ENCODE measurements at places on chromosomes 2 and 18.

DNA sequence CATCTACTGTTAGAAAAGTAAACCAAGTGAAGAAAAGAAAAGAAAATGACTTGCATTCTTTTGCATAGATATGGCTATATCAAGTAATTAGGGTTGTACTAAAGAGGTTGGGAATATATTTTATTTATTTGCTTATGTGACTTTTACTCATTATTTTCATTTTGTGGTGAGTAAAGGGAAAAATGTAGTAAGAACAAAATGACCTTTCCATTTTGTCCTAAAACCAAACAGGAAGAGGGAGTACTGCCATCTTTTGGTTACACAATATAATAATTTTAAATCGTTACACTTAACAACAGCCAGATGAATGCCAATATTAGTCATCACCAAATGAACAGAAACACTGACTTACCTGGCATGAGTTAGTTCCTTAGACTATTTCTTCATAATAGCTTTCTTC, 47.3 kb upstream of the NDUFV2 start:
- peak; percentile 4 for DNase-seq

- no peak for DNase-seq
Measured at GRCh38 chr2:122885436-122885835, 1130.0 kb downstream of the TSN start.

DNA sequence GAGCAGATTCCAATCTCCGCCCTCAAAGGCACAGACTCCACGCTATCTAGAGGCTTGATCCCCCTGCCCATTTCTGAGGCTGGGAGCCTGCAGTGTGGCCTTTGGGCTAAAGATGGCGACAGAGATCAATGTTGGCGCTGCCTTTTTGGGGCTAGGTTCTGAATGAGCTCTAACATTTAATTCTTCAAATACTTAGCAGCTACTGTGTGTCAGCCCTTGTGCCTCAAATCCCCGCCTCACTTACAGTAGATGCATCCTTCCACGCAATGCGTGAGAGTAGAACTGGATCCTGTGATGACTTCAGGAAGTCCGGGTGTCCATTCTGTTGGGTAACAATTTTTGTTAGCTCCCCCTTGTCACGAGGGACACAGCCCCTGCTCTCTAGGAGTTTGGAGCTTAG, 12.4 kb downstream of the IL1F10 start:
- DNase-seq, result no peak

- DNase-seq, result no peak
Measured at GRCh38 chr2:187612857-187613256, 58.6 kb upstream of the TFPI start.

GRCh38 chr18:14768241-14768640, 20.3 kb downstream of the ANKRD30B start:
- DNase-seq, result no peak

DNA sequence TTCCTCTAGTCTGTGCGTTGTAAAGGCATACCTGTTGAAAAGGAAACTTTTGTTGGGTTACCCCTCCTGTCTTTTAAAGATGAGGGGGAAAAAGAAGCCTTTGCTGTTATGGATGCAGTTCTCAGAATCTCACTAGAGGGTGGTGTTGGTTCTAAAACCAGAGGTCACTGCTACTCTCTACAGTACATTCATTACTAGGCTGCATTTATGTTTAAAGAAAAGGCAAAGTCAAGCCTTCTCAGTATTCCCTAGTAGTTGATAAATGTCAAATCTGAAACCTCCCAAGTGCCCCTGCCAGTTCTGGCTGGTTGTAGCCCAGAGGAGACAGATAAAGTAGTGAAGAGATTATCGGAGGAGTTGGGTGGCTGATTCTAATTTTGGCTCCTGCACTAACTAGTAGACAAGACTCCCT, 1.4 kb upstream of the PLCL1 start:
- peak; percentile 52 for DNase-seq

- DNase-seq, result no peak
Measured at GRCh38 chr2:150425121-150425955, 62.1 kb downstream of the RND3 start.

DNA sequence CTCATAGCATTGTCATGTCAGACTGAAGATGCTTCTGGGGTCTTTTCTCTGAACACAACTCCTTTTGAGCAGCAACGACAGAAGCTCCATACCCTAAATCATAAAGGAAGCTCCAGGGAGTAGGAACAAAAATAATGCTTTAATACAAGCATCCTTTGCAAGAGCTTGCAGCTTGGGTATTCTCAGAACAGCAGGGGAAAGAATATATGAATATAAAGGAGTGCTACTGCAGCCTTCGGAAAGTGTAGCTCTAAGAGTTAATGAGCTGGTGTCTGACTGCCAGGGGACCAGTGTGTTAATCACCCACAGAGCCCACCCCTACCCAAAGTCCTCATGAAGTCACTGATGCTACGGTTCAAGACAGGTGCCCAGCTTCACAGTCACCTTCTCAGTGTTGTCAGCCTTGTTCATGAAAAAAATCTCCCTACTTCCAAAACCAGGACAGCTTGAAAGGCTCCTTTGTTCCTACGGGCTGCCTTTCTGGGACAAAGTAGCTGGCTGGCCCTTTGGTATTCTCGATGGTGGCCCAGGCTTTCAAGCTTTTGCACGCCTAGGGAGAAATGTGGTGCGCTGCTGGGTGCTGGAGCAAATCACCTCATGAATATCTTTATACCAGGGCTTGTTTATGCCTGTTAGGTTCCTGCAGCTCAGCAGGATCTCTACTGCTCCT, 259.7 kb downstream of the CMPK2 start:
- no peak for DNase-seq
